HFFc6 (cell line): ENCODE measurements at places on chromosomes 2 and 18.
A peak's percentile ranks its signal among the peaks of the same experiment; 100 is the strongest.

GRCh38 chr2:3814706-3815245, 111.4 kb downstream of the DCDC2C start:
- no peak for DNase-seq

- peak; percentile 94 for DNase-seq
Measured at GRCh38 chr2:100957996-100958653, 44.0 kb upstream of the RPL31 start.

DNA sequence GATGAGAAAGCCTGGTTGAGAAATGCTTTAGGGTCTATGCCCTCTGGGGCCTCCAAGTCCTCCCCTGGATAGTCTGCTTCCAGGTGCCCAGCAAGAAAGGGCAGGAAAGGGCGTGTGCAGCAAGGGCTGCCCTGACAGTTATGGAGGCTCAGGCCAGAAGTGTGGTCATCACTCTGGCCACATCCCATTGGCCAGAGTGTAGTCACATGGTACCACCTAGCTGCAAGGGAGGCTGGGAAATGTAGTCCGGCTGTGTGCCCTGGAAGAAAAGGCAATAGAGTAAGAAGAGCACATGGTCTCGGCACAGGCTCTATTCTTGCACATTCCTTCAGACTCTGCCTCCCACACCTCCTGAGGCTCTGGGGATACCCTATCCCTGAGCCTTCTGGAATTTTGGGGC, 35.7 kb downstream of the ODC1 start:
- peak; percentile 32 for DNase-seq

DNA sequence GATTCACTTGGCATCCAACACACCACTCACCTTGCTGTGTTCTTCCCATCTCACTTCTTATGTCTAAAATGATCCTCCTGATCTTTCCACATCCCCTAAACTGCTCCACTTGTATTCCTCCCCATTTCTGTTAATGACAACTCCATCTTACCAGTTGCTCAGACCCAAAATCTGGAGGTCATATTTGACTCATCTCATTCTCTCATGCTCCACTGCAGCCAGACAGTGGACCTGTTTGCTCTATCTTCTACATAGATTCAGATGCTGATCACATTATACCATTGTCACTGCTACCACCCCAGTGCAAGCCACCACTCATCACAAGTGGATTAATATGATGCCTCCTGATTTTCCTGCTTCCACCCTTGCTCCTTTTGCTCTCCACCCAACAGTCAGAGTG, 7.9 kb upstream of the NABP1 start:
- DNase-seq: no peak

- DNase-seq: no peak
Measured at GRCh38 chr2:26585100-26585499, 56.1 kb downstream of the CIB4 start.

DNA sequence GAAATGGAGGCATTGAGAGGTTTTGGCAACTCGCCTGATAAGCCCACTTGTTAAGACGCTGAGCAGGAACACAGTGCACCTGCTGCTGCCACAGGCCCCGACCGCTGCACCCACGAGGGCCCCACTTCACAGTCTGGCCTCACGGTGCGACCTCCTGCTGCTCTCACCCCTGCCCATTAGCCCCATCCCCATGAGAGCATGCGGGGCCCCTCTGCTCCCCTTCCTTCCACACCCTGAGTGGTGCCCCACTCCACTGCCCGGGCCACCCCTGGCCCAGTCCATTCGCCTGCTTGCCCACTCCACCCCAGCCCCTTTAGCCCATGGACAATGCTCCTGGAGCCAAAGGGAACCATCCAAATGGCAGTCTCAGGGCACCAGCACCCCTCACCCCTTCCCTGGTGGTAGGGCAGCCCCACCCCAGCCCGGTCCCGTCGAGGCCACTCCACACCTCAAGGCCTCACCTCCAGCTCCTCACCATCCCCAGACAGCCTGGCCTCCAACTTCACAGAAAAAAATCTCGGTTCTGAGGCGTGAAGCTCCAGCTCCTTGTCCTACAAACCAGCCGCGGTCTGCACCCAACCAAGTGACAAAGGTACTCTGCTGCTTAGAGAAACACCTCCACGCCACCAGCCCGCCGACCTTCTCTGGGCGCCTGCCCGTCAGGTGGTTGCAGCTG, 6.7 kb upstream of the GPR55 start:
- no peak for DNase-seq

DNA sequence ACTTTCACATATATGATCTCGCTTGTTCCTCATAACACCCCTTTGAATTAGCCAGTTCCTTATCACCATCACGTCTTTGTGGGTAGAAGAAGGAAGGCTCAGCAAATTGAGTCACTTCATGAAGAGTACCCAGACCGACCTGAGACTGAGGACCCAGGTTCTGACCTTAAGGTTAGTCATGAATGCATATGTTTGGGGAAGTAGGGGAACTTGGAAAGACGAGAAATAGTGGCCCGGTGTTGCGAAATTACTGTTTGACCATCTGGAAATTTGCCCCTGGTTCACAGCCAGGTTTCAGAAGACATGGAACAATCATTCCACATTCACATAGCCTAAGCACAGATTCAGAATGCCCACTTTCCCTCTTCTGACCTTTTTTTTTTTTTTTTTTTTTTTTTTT, 59.8 kb downstream of the MEIS1 start:
- peak; percentile 66 for DNase-seq

GRCh38 chr18:3455907-3456685, 6.1 kb downstream of the TGIF1 start:
- DNase-seq: peak; percentile 58

DNA sequence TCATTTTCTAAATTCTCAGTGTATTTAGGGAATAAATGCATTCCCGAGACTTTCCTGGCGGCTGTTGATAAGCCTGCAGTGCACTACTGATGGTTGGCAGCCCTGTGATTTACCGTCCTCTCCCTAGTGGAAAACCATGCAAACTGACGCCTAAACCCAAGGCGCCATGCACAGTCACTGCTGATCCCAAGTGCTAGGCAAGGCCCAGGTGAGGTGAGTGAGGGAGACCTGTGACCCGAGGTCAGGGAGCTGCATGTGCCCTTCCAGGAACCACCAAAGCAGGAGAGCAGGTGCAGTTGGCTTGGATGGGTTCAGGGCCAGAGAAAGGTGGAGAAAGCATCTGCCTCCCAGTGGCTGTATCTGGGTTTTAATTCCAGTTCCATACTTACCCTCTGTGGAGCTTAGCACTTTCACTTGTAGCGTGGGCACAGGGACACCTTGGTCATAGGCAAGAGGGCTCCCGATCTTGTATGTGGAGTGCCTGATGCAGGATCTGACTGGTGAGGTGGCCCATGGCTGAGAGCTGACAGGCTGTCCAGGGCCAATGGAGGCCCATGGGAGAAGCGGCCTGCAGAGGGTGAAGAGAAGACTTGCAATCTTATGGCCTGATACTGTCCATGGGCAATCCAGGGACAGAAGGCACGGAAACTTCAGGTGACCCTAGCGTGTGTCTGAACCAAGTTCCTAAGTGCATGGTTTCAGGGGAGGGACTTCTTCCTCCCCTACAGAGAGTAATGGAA, 131.3 kb downstream of the SH3RF3 start:
- DNase-seq: no peak

- DNase-seq: no peak
Measured at GRCh38 chr2:50786345-50786744, 245.6 kb downstream of the NRXN1 start.

DNA sequence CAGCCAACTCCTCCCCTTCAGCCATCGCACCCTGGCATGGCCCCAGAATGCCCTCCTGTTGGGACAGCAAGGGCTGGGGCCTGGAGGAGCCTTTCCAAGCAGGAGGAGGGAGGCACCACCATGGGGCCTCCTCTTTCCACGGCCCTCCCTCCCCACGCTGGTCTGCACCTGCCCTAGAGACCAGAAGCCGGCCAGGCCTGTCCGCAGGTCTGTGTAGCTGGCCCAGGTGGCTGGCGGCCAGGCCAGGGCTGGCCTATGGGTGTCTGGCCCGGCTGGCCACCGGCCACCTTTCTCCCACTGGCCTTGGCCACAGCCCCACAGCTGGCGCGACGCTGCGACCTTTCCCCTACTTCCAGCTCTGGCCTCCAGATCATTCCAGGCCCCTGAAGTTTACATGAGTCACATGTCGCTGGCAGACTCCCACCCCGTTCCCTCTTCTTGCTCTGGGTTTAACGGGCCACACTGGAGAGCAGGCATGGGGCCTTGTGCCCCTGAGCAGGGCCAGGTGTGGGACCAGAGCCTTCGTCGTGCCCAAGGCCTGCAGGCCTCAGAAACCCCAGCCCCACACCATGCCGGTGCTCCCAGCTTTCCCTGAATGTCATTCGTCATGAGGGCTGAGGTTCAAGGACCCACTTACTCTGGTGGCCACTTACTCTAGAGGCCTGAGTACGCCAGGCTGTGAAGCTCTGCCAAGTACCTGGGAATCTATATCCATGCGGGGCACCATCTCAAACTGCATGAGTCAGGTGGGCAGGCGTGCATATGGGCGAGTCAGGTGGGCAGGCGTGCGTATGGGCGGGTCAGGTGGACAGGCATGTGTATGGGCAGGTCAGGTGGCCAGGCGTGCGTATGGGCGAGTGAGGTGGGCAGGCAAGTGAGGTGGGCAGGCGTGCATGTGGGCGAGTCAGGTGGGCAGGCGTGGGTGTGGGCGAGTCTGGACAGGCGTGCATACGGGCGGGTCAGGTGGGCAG, 33.3 kb upstream of the KLF11 start:
- no peak for DNase-seq

DNA sequence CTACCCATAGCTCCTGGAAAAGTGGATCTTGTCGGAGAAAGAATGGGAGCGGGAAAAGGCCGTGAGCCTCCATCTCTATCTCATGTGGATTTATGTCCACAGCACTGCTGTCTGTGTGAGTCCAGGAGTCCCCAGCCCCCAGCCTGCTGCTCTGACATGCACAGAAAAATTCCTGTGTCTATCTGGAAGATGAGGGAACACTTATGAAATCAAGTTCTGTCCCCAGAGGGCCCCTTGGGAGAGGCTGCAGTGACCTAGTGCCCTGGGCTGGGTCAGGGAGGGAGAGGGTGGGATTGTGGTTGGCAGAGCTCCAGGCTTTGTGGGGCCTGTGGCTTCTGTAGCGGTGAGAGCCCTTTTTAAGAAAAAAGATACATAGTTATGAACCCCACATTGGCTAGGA, 37.6 kb downstream of the HJURP start:
- DNase-seq: no peak

- DNase-seq: no peak
Measured at GRCh38 chr18:33957707-33958106, 267.0 kb downstream of the NOL4 start.

GRCh38 chr2:232075859-232076258, 114.3 kb downstream of the DIS3L2 start:
- DNase-seq: no peak

- no peak for DNase-seq
Measured at GRCh38 chr18:66461344-66461743, 142.5 kb downstream of the CDH19 start.

DNA sequence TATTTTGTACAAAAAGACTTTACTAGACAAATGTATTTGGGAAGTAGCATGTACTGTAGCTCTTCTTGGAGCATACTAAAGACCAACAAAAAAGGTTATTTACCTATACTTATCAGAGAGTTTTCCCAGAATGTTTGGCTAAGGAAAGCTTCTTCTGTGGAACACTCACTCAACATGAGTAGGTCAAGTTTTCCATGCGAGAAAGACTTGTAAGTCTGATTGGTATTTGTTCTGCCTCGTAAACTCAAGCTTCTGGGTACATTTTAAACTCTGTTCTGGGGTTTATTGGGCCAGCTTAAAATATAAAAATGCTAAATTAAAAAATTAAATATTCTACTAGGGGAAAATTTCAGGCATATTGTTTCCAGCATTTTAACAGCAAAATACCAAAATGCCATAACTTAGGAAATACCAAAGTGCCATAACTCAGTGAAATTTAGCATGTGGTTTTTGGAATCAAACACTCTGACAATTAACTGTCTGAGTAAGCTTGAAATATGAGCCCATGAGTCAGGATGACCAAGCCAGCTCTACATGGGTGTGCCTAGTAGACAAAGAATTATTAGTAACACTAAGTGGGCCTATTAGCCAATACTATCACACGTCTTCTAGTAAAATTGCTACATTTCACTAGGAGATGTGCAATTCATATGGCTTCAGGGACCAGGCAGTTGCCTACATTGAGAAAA, 47.3 kb upstream of the SERPINE2 start:
- DNase-seq: peak; percentile 94

GRCh38 chr2:129882476-129882875, 97.0 kb upstream of the RAB6C start:
- no peak for DNase-seq

DNA sequence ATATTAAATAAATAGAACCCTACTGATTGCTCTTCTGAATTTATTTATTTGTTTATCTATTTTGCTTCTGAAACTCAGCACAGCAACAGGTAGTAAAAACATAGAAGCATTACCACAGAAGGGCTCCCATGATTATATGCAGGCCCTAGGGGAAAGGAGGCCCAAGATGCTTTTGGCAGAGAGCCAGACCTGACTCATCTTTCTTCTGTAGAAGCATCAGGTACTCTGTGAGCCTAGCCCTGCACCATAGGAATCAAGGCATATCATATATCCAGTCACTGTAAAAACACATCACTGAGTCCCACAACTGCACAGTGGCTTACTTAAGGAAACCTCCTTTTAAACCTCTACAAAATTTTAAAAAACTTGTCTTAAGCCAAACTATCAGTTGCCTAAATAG, 1.8 kb downstream of the SCN9A start:
- peak; percentile 80 for DNase-seq

GRCh38 chr18:69830189-69830588, 117.5 kb downstream of the CD226 start:
- no peak for DNase-seq

- peak; percentile 99 for DNase-seq
Measured at GRCh38 chr18:11857177-11857887, 6.1 kb downstream of the CHMP1B start.
